ENCODE measurements at places on chromosomes 7 and 10. TPM values are rescaled to one million over a fixed set of nuclear protein-coding genes. Genes with fewer than 3 reads are reported as not detected.

Gene FXYD4
- not detected for total RNA-seq

Gene EVX1
- not detected for total RNA-seq

Gene AKR1C4
- total RNA-seq, result not detected

Gene NKX1-2
- 0.60 TPM for total RNA-seq

Gene CALHM3
- 0.41 TPM for total RNA-seq

Gene SERPINE1
- 1.3 TPM for total RNA-seq

Gene NRP1
- 28.1 TPM for total RNA-seq

Gene LLCFC1
- total RNA-seq, result not detected

Gene SFMBT2
- total RNA-seq, result 38.1 TPM

Gene STAMBPL1
- 39.3 TPM for total RNA-seq

Gene RELN
- 21.7 TPM for total RNA-seq

Gene PDE6C
- not detected for total RNA-seq

Gene CHST15
- 41.3 TPM for total RNA-seq

Gene NFE2L3
- 0.84 TPM for total RNA-seq

Gene PRF1
- total RNA-seq, result 1.5 TPM

Gene CUZD1
- total RNA-seq, result 2.0 TPM

Gene TMEM243
- 31.1 TPM for total RNA-seq

Gene LSM8
- 22.0 TPM for total RNA-seq

Gene VSTM2A
- 127 TPM for total RNA-seq

Gene MACC1
- 0.21 TPM for total RNA-seq

Gene C10orf62
- total RNA-seq, result not detected
